Activated CD4-positive, alpha-beta T cell treated with anti-CD3 and anti-CD28 coated beads, Interleukin-2, amount 10 ng/mL, durations not matched to agents 7 days and 5 days (primary cell): ENCODE measurements at places on chromosomes 3 and 15. TPM values are rescaled to one million over a fixed set of nuclear protein-coding genes. Genes with fewer than 3 reads are reported as not detected.

The SAMMSON gene
- total RNA-seq, result not detected

DNA sequence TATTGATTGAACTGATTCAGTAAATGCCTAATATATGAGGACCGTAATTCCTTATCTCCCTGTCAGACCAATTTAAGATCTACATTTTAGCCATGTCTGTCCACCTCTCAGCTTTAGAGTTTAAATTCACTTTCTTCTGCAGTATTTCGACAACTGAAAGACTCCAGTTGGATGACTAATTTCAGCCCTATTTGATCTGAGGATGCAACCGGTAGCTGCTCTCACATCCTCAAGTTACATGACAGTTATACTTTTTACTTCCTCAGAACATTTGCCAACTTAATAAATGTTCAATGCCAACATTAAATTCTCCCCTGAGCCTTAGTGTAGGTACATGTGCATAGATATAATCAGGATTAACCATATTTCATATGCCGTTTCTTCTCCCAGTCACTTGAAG is 2.5 kb upstream of the HHLA2 start:
- H3K27me3 ChIP-seq, result no peaks in the 10 kb centered on the region
- peak overlapping the region; percentile 28 for H3K4me3 ChIP-seq
- peaks cover 20% of the 10 kb centered on the region for H3K36me3 ChIP-seq
- H3K27ac ChIP-seq, result peak overlapping the region; percentile 86
- peak; percentile 33 for DNase-seq

The ADCY5 gene
- total RNA-seq, result not detected

The LRRN1 gene
- total RNA-seq, result 0.20 TPM

The CPN2 gene
- not detected for total RNA-seq

The GREM1 gene
- total RNA-seq, result not detected

The TADA3 gene
- total RNA-seq, result 82.3 TPM

The MYLK gene
- 0.06 TPM for total RNA-seq

The SPSB4 gene
- not detected for total RNA-seq

DNA sequence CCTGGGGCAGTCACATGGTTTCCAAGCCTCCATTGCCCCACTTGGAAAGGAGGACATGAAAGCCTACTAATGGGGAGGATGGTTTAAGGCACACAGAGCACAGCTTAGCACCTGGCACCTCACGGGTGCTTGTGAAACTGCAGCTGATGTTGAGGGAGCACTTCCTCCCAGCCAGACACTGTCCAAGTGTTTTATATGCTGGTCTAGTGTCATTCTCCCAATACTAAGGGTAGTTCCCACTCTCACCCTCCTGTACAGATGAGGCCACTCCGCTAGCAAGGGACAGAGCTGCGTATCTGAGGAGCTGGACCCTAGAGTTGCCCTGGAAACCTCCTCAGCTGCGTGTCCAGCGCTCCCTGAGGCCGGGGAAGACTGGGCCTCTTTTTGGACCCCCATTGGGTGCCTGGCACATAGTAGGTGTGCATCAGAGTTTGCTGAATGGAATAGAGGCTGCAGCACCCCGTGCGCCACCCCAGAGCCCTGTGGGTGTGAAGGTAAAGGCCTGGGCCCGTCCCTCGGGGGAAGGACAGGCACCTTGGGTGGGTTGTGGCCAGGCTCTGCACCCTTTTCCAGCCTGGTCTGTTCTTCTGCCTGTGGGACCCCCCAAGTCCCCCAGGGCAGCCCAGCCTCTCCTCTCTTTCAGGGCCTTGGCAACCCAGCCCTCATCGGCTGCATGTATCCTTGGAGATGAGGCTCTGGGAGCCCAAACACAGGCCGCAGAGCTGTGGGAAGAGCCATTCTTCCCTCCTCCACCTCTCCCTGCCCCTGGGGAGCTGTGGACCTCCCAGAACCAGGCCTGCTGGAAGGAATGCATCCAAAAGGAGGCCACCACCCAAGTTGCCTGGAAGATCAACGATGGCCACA is 31.3 kb downstream of the DNASE1L3 start:
- no peaks in the 10 kb centered on the region for H3K36me3 ChIP-seq
- peaks cover 20% of the 10 kb centered on the region for H3K4me1 ChIP-seq
- peaks cover 7% of the 10 kb centered on the region for H3K27me3 ChIP-seq

DNA sequence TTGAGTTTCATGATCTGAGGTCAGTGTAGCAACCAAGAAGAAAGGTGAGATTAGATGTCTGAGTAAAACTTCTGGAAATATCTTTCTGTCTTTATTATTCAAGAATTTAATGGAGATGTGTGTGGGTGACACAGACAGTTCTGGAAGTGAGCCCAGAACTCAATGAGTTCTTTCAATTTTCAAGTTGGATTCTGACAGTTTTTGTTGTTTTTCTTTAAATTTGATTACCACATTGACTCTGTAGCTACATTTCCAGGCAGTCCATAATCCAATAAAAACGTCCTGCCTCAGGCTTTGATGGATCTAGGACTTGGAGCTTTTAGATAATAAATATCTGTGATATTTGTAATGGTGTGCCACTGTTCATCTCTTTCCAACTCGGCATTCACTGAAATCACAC is 3.9 kb upstream of the PARP14 start:
- H3K4me1 ChIP-seq, result peaks cover 33% of the 10 kb centered on the region
- no peak overlapping the region for H3K27ac ChIP-seq
- DNase-seq, result no peak
- H3K4me3 ChIP-seq, result no peak overlapping the region
- H3K36me3 ChIP-seq, result peaks cover 15% of the 10 kb centered on the region
- H3K27me3 ChIP-seq, result no peaks in the 10 kb centered on the region

The PLA1A gene
- not detected for total RNA-seq
